ENCODE measurements at places on chromosomes 12 and 14.

- DNase-seq, result no peak
These were observed 1.5 kb downstream of the LHX5 start for GRCh38 chr12:113469949-113470743.

DNA sequence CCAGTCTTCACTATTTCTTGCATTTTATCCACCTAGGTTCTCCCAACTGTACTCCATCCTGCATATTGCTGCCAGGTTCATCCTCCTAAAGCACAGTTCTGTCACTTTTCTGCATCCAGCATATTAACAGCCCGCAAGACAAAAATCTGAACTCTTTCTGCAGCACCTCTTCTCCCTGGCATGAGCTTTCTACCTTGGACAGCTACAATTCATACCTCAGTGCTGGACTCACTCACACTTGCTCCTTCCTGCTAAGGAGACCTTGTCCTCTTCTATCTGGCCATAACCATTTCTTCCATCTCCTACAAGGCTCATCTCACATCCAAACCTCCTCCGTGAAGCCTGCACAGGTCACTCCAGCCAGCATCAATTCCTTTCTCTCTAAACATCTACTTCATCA, 170.1 kb upstream of the GRIP1 start:
- no peak for DNase-seq

DNA sequence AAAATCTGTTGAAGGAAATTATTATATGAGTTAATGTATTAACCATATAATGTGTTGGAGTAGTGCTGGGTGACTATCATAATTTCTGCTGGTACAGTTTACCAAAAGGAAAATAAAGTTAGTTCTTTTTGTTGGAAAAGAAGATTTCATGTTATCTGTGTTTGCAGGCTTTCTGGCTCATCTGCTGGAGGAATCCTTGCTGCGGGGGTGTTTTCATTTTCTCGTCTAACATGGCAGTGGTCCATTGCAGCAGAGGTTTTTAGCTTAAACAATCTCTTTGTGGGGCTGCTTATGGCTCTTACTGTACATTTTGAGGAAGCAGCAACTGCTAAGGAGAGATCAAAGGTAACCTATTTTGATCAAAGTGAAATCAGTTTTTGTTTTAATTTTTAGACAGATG, 24.1 kb downstream of the TMEM260 start:
- no peak for DNase-seq

GRCh38 chr14:61218767-61219166, 62.4 kb downstream of the TMEM30B start:
- DNase-seq, result no peak

DNA sequence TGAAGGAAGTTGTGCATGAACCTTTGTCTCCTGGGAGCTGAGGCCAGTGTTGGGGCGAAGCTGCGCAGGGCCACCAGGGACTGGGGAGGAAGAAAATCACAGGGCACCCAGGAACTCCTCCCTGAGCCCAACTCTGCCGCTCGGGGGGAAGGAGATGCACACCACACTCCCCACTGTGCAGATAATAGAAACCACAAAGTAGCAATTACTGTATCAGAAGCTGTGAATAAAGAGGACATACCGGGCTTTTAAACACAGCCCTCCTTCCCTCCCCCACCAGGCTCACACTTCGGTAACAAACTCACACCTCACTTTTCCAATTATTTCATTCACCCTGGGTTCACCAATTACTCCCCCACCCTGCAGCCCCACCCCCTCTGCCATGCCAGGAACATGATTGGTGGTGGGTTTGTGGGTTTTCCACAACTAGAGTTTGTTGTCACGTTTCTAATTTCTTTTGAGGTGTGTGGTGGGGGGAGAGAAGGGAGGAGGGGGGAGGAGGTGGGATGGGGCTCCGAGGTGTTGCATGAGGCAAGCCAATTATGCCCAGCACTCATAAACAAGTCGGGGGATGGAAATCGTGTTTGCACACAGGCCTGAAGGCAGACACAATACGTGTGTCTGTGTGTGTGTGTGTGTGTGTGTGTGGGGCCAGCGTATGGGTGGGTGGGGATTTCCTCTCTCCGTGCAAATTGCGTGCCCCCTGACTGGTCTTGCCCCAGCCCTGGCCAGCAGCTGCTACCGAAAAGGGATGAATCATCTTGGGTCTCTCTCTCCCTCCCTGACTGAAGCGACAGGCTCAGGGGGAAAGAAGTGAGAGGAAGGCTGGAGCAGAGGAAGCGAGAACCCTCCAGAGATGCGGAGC, 103.3 kb downstream of the RBM19 start:
- no peak for DNase-seq

GRCh38 chr12:80268924-80269749, 169.8 kb downstream of the OTOGL start:
- no peak for DNase-seq

DNA sequence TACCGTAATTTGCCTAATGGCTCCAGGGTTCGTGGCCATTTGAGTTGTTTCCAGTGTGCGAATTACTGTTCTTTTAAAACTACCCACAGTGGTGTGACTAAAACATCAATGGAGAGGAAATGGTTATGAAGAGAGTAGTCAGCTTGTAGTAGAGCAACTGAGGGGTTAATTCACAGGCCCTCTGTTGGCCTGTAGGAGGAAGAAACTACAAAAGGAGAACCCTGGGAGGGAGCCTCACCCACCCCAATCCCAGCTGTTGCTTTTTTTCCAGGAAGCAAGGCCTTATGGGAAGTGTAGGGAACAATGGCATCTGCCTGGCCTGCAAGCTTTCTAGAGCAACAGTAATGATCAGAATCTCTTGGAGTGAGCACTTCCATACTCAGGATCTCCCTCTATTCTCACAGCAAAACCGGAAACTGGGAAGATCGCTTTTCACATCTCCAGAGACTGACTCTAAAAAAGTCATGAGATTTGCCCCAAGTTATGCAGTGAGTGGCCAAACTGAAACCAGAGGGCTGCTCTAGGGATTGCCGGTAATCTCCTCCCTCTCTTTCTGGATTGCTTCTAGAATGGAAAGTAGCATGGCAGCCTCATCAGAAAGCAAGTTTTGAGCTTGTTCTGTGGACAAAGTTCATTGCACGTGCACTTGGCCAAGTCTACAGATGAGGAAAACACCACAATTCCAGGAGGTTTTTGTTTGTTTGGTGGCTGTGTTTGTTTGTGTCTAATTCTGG, 125.3 kb upstream of the PWP1 start:
- DNase-seq, result no peak

DNA sequence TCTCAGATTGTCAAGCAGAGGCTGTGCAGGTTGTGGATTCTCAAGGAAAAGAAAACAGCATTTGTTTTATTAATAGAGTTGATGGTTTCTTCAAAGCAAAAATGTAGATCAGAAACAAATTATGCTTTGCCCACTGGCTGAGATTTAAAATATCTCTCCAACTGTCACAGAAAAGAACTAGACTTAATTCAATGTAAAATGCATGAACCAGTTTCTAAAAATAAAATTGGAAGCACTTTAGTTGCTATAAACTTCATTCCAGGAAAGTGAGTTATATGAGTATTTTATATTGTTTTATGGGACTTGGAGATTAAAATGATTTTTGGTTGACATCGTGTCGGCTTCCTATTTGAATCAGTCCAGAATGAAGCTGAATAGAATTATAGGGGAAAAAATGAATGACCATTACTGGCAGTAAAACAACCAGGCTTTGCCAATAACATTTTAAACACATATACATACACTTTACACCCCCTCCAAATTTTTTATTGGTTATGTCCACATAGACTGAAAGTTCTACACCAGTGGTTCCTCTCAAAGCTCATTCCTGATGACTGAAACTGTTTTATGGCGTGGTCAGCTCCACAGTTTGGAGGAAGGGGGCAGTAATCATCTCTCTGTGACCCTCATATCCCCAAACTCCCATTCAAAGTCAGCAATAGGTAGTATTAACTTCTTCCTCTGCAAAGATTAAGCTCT, 55.5 kb upstream of the DAAM1 start:
- DNase-seq, result no peak

- peak; percentile 23 for DNase-seq
These were observed 2.8 kb upstream of the ARID2 start for GRCh38 chr12:45726603-45727300.
